ENCODE measurements at places on chromosomes 1 and 21.

DNA sequence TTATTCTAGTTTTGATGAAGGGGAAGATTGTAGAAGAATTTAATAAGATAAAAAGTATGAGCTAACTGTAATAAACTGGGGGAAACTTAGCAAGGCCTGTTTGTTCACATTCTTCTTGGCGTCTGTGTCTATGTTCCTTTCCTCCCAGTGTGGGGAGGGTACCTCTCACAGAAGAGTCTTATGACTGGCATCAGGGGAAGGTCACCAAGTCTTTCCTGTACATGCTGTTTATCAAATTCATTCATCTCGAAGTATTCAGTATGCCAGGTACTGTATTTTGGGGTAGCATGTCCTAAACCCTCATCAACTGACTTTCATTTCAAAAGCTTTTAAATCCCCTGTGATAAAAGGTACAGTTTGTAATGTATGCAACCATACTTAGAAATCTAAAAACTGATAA lies 78.4 kb downstream of the HS2ST1 start:
- no peak for DNase-seq

GRCh38 chr1:160256396-160257046 lies 5.8 kb downstream of the DCAF8 start:
- no peak for DNase-seq

DNA sequence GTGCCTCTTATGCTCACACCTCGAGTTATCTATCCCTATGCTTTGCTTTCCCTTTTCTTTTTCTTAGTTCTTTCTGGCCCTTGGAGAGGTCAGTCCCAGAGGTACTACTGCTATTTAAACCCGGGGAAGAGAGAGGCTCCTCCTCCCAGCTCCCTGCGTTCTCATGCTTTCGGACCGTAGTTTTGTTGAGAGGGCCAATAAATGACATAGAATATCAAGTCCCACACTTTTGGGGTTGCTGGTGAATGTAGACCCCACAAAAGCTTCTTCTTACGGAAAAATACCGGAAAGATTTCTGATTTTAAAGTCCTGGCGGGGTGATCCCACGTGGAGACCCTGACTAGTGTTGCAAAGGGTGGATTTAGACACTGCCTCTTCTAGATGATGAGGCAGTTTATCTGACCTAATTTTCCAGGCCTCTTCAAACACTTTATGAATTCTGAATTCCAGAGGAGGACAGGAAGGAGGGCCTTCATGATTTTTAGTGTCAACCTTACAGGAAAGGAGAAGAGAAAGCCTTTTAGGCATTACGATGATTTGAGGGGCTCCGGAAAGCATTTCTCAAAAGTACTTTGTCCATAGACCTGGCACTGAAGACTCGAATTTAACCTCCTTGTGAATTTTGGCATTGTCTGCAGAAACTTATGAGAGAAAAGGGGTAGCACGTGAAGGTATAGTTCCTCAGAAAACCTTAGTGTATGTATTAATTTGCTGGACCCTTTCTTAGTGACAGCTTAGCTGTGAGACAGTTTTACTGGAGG lies 694 bp downstream of the TMEM167B start:
- no peak for DNase-seq

GRCh38 chr1:107777664-107778047 lies 187.3 kb downstream of the VAV3 start:
- DNase-seq, result no peak

GRCh38 chr21:29849735-29850176 lies 90.0 kb downstream of the GRIK1 start:
- peak; percentile 50 for DNase-seq
